ENCODE measurements at places on chromosomes 6 and 20.

- no peak for DNase-seq
Observed at GRCh38 chr6:106613590-106613989, 15.7 kb downstream of the RTN4IP1 start.

- no peak for DNase-seq
Observed at GRCh38 chr20:60331688-60332300, 373.6 kb downstream of the CDH26 start.

GRCh38 chr6:5203546-5203945 is 57.2 kb downstream of the LYRM4 start:
- peak; percentile 76 for DNase-seq

GRCh38 chr6:90186026-90186425 is 110.6 kb downstream of the BACH2 start:
- DNase-seq = no peak

- DNase-seq = no peak
Observed at GRCh38 chr6:137715589-137716045, 151.4 kb upstream of the TNFAIP3 start.

GRCh38 chr6:15137086-15137485 is 108.8 kb upstream of the JARID2 start:
- DNase-seq = no peak

DNA sequence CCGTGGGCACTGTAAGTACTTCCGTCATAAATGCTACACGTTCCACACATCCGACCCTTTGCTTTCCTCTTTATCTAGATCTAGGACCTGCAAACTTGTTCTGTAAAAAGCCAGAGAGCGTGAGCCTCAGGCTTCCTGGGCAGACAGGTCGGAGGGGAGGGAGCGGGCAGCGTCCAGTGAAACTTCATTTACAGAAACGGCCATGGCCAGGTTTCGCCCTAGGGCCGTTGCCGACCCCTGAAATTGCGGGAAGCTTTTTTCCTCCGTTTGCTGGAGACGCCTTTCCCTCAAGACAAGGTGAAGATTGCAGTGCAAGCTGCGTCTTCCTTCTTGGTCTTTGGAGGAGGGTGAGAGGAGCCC is 155.4 kb downstream of the DLL1 start:
- no peak for DNase-seq

All from left forelimb (tissue), 1 donor.